ENCODE measurements at places on chromosomes 11 and 22. TPM values are rescaled to one million over a fixed set of nuclear protein-coding genes. Genes with fewer than 3 reads are reported as not detected.

The OTOG gene
- total RNA-seq, result not detected

The ANO3 gene
- total RNA-seq, result 1.00 TPM

The CDC45 gene
- total RNA-seq, result 44.8 TPM

The B4GALNT4 gene
- total RNA-seq, result 1.8 TPM

The P2RX6 gene
- 0.44 TPM for total RNA-seq

The TRPT1 gene
- 39.1 TPM for total RNA-seq

The ISX gene
- not detected for total RNA-seq

The OR5AS1 gene
- not detected for total RNA-seq

The HEPHL1 gene
- 0.11 TPM for total RNA-seq

The TTC38 gene
- total RNA-seq, result 30.0 TPM

The PTDSS2 gene
- 46.3 TPM for total RNA-seq

The CLDN5 gene
- total RNA-seq, result 1.1 TPM

The A4GALT gene
- total RNA-seq, result 1.8 TPM

The MUC5AC gene
- under 0.01 TPM for total RNA-seq

The OR52N4 gene
- not detected for total RNA-seq

The C11orf65 gene
- 1.5 TPM for total RNA-seq
